Stimulated activated CD4-positive, alpha-beta T cell treated with anti-CD3 and anti-CD28 coated beads, Interleukin-1b, Interleukin-23, amount 100 ng/mL, for 1 hour (primary cell): ENCODE measurements at places on chromosomes 4 and X.

GRCh38 chrX:129690435-129690834 lies 35.7 kb upstream of the APLN start:
- DNase-seq, result no peak

GRCh38 chrX:119880552-119881437 lies 9.2 kb downstream of the NDUFA1 start:
- no peak for DNase-seq

DNA sequence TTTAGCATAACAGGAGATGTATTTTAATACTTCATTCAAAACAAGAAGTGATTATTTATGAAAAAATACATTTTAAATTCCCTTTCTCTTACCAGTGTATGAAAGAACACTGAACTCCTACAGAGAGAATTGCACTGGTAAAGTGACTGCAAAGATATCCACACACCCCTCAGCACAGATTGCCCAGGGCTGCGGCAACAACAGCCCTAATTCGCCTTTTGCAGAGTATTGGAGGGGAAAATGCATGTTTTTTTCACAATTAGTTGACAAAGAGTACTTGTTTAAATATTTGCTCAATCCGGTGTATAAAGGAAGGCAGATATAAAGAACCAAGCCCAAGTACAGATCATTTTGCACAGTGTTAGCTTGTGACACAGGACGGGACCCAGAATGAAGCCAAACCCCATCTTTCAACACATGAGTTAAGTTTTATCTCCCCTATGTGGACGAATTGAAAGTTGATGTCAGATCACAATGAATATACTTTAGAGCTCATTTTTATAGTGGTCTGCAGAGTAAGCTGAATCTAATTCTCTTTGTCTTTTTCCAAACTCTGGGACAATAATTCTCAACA lies 551.4 kb upstream of the IGFBP7 start:
- DNase-seq, result no peak

DNA sequence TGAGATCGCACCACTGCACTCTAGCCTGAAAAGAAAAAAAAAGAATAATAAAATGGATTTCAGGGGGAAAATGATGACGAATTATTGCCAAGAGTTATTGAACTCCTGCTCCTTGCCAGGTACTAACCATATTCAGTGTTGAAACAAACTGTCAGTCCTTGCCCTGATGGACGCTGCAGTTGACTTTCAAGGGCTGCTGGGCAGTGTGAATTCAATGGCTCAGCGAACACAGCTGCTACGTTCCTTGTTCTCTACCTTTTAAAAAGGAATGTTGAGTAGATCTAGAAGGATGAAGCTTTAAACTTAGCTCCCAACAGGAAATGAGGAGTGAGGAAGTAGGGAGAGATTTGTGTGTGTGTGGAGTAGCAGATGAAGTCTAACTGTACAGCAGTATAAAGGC lies 2.7 kb downstream of the LIMCH1 start:
- DNase-seq, result no peak

DNA sequence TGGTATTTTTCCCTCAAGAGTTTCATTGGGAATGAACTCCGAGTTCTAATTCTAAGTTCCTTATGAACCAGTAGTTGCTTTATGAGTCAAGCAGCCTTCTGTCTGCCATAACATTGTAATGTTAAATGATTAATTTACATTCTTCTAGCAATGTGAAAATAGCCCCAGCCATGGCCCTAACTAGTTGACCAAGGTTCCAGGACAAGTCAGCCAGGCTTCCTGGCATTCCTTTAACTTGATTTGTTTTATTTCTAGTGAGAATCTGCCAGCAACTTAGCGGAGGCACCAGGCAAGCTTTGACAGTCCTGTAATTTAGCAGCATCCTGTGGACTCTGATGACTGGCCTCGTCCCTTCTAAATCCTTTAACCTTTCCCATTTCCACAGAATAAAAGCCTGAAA lies 69.0 kb downstream of the GLRA2 start:
- no peak for DNase-seq

DNA sequence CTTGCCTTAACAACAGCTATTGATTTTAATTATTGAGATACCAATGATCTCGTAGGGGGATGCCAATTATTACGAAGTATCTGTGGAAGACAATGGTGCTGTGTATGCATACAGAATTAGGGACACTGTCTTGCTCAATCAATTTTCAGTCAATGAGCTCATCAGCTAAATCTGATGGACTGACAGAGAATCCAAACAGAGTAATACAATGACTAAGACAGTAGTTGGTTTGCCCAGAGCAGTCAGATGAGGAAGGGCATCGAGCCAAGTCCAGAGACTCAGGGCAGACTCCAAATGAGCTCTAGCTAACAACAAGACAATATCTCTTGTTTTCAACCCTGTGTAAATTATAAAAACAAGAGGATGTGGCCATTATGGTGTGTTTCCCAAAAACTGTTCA lies 14.7 kb upstream of the GSX2 start:
- DNase-seq, result no peak

DNA sequence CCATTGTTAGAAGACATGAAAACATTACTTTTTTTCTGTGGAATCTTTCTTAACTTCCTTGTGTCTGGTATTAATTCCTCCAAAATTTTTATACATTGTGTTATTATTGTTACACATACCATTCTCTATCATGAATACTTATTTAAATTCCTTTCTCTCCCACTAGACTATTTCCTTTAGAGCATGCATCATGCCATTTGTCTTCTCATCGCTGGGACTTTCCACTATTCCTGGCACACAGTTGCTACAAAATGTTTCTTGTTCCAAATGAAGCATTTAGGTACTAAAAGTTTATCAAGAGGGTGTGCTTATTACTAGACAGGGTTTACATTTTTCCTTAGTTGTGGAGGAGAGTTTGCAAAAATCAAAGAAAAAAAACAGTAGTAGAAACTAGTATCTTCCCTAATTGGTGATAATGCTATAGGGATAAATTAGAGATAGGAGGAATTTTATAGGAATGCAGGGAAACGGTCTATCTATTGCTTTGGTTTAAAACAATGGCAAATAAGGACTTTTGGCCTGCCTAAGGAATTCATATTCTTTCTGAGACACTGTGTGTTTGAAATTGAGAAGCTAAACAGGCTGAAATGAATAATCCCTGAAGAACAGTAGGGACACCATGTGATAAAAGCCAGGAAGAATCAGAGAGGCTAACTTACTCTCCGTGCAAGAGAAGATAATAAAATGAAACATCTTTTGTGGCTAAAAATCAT lies 187.5 kb upstream of the TBC1D9 start:
- no peak for DNase-seq

GRCh38 chrX:133390676-133391075 lies 24.6 kb downstream of the GPC4 start:
- no peak for DNase-seq

- DNase-seq, result no peak
Measured at GRCh38 chr4:158807691-158808090, 38.9 kb downstream of the FNIP2 start.

GRCh38 chr4:86544310-86544966 lies 49.7 kb upstream of the PTPN13 start:
- no peak for DNase-seq

DNA sequence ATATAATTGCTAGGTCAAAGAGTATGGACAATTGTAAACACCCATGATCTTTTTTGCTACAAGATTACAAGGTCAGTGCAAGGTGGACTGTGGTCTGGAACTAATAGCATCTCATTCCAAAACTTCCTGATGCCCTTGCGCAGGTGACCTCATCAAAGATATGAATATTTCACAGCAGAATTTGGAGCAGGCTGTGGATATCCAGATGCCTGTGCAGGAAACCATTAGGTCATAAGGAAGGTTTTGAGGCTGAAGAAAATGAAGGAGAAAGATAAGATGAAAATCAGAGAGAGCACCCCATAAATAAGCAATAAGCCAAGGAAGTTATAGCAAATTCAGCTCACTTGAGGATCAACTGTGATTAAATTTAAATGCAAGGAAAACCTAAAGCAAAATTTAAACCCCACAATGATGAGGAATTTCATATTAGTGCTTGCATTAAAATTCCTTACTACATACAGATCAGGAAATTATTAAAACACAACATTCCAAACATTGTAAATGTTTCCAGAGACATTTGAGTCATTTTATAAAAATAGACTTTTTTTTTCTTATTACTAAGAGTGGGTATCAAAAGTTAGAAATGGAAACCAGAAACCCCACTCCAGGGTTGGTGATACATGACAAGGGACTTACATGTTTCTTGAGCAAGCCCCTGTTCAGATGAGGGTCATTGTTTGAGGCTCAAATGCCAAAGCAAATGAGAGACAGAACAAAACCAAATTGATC lies 100.7 kb upstream of the FAM9C start:
- no peak for DNase-seq

GRCh38 chr4:123105026-123105420 lies 182.6 kb upstream of the NUDT6 start:
- no peak for DNase-seq

DNA sequence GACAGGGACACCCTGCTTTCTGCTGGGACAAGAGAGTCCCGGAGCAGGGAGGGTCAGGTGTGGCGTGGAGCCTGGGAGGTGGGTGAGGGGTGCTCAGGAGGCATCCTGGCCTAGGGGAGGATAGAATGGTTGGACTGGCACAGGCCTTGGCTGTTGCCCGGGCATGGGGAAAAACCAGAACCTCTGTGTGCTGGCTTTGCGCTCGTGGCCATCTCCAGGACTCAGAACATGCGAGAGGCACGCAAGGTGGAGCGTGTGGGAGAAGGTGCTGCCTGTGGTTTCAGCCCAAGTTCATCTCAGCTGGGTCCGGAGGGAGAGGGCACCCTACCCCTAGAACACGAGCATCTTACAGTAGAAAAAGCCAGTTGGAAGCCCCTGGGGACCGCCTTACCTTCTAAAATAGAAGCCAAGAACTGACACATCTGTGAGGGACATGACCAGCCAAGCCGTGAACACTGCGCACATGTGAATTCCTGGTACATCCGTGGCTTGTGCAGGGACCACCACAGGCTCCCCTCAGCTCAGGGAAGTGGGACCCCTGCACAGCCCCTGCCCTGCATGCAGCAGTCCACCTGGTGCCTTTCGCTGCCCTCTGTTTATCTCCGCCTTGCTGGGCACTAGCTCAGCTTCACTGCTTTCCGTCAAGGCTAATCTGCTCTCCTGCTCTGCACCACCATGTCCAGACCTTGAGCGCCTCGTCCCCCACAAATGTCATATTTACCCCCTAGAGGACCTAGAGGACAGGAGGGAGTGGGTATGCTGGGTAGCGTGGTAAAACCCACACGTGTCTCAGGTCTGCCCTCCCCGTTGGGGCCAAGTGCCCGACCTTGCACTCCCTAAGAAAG lies 13.5 kb downstream of the MSANTD1 start:
- no peak for DNase-seq

DNA sequence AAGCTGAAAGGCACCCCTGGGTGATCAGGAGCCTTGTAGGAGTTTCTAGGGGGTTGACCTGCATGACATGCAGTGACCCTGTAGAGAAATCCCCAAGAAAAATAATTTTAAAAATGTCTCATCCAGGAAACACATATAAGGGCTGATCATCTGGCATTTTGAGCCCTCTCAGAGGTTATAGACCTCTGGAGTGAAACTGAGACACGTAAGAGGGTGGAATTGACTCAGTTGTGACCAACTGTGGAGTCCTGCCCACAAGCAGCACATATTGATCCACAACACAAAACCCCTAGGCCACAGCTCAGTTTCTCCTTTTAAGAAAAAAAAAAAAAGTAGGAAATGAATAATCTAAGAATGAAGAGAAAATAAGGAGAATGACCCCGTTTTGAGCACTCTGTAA lies 32.5 kb upstream of the MTMR8 start:
- no peak for DNase-seq

GRCh38 chr4:123825596-123826291 lies 429.1 kb downstream of the SPRY1 start:
- DNase-seq, result no peak

DNA sequence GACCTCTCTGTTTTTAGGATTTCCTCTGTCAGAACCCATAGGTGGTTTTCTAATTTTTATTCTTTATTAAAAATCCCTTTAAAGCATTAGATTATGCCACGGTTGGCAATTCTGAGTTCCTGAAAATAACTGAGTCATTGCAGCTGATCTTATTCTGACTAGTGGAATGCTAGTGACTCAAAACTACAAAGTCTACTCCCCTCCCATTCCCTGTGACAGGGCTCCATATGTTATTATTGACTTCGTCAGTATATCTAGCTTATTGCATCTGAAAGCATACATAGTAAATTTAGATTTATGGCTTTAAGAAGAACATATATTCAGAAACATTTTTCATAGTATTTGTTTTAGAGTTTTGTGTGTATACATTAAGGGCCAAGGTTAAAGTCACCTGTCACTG lies 38.5 kb downstream of the HERC3 start:
- no peak for DNase-seq

GRCh38 chr4:147831551-147832171 lies 99.8 kb downstream of the ARHGAP10 start:
- DNase-seq, result no peak

DNA sequence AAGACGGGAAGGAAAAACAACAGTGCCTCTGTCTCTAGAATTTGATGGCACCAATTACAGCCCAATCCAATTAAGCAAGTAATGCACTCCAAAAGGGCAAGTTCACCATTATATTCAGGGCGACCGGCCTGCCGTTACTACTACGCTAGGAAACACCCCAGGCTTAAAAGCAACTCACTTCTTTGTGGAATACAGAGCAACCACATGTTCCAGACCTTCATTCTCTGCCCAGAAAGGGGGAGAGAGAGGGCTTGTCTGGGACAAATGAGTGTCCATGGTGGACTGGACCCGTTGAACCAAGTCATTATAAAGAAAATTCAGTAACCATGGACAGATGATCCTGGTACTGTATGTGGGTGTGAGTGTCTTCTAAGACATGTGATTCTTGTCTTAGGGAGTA lies 1.6 kb downstream of the KDR start:
- no peak for DNase-seq

- no peak for DNase-seq
Measured at GRCh38 chr4:48127231-48127630, 6.8 kb downstream of the TXK start.

DNA sequence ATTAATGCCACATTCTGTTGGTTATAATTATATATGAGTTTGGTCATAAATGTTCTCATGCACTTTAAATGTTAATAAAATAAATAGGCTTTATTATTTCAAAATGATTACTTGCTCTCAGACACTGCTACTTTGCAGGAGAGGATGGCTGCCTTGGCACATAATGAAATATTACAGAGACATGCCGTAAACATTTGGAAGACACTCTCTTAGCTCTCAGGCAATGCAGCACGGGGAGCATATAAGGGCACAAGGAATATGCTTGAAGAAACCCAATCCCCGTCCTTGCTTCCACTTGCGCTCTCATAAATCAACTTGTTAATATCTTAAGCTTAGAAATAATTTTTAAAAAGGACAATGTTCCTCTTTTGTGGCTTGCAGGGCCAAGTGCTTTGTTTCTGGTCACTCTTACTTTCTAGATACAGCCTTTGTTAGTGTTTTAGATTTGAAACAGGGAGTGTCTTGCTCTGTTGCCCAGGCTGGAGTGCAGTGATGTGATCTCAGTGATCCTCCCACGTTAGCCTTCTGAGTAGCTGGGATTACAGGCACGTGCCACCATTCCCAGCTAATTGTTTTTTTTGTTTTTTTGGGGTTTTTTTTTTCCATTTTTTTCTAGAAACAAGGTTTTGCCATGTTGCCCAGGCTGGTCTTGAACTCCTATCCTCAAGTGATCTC lies 445.0 kb downstream of the SPRY1 start:
- no peak for DNase-seq

- no peak for DNase-seq
Measured at GRCh38 chr4:82782626-82783345, 15.8 kb downstream of the SCD5 start.
